Naive B cell (primary cell): ENCODE measurements at places on chromosomes 2 and 18.

GRCh38 chr2:237540823-237541222 lies 25.6 kb upstream of the PRLH start:
- no peak overlapping the region for H3K27ac ChIP-seq
- DNase-seq, result no peak
- H3K36me3 ChIP-seq, result no peaks in the 10 kb centered on the region
- no peak overlapping the region for H3K4me3 ChIP-seq
- no peaks in the 10 kb centered on the region for H3K4me1 ChIP-seq
- peaks cover 30% of the 10 kb centered on the region for H3K27me3 ChIP-seq

- H3K27ac ChIP-seq, result no peak overlapping the region
- peaks cover 23% of the 10 kb centered on the region for H3K36me3 ChIP-seq
- no peak for DNase-seq
- H3K27me3 ChIP-seq, result no peaks in the 10 kb centered on the region
Measured at GRCh38 chr18:46261799-46262198, 157.6 kb downstream of the HAUS1 start.

DNA sequence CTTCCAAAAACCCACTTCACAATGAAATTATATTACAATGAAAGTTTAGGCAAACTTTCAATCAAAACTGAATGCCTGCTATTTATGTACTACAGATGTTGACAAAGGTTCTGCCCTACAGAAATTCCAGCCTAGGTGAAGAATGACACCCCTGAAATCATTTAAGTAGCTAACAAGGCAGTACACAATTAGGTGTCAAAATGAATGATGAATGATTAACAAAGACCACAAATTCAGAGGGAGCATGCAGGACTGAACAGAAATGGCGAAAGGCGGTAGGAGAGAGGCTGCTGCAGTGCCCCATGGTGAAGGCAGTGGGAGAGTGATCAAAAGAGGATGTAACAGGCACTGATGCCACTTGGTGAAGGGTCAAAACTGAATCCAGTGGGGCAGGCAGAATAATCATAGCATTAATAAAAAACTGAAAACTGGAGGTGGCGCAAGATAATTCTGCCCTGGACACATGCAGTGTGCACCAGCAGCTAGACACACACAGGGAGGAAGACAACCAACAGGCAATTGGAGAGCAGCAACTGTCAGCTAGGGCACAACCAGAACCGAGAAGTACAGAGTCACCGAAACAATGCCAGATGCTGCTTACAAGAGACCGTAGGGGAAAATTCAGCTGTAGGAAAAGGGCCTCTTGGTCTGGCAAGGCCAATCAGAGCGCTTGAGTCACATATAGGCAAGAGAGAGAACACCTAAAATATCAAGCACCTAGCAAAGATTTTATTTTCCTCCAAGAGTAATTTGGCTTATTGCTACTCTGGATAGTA lies 4.5 kb downstream of the TMEM131 start:
- H3K4me1 ChIP-seq, result peaks cover 71% of the 10 kb centered on the region
- H3K4me3 ChIP-seq, result peak overlapping the region; percentile 23
- H3K27ac ChIP-seq, result peak overlapping the region; percentile 54
- no peak for DNase-seq

DNA sequence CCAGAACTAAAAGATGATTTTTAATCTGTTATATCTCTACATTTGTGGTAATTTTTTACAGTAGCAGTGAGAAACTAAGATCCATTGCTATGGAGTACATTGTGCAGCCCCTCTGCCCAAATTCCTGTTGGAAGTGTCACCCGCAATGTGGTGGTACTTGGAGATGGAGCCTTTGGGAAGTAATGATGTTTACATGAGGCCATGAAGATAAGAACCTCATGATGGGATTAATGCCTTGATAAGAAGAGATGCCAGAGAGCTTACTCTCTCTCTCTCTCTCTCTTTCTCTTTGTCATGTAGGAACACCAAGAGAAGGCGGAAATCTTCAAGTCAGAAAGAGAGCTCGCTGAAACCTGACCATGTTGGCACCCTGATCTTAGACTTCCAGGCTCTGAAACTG lies 535.4 kb downstream of the PID1 start:
- H3K36me3 ChIP-seq, result no peaks in the 10 kb centered on the region
- DNase-seq, result no peak
- no peaks in the 10 kb centered on the region for H3K4me1 ChIP-seq
- no peak overlapping the region for H3K4me3 ChIP-seq
- H3K27ac ChIP-seq, result no peak overlapping the region

DNA sequence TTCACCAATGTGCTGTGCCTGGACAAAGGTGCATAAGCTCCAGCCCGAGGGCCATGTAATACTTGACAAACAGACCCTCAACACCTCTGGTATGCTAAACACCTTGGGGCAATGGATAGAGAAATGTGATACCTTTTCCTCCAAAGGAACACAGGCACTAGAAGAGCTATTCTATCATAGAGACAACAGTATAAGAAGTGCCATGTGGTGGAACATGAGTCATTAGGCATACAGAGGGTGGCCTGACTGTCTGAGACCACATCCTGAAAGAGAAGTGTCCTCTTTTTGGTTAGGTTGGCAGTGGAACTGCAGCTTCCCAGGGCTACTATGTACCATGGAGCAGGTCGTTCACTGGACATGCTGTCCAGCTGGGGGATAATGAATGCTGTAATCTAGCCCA lies 153.9 kb downstream of the INSIG2 start:
- H3K27ac ChIP-seq, result no peak overlapping the region
- no peaks in the 10 kb centered on the region for H3K36me3 ChIP-seq
- no peak overlapping the region for H3K4me3 ChIP-seq
- H3K4me1 ChIP-seq, result no peaks in the 10 kb centered on the region
- DNase-seq, result no peak

DNA sequence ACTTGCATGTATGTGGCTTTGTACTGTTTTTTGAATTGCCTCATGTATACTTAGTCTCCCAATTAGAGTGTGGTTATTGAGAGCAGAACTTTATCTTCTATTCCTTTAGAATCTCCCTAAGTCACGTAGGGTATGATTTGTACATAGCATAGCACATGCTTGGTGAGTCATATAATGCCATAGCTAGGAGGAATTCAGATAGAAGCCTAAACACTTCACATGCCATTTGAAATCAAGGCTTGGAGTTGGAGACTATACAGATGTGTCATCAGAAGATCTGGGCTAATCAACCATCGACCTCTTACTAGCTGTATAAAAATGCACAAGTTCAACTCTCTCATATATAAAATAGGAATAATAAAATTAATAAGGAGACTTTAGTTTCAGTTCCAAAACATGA lies 222.6 kb upstream of the ST6GAL2 start:
- no peak for DNase-seq
- H3K27me3 ChIP-seq, result no peaks in the 10 kb centered on the region
- H3K36me3 ChIP-seq, result peaks cover 6% of the 10 kb centered on the region
- H3K4me1 ChIP-seq, result no peaks in the 10 kb centered on the region
- no peak overlapping the region for H3K4me3 ChIP-seq

DNA sequence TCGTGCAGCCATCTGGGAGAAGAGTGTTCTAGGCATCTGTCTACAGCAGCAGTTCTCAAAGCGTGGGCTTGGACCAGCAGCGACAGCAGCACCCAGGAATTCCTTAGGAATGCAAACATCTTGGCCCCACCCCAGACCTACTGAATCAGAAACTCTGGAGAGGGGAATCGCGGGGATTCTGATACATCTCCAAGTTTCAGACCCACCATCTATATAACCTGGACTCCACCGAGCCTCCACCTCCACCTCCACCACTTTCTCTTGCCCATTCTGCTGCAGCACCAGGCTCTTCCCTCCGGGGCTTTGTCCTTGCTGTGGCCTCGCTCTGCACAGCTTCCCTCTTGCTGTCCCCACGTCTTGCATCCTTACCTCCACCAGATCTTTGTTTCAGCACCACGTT lies 256.4 kb downstream of the BCL2 start:
- H3K27ac ChIP-seq, result no peak overlapping the region
- H3K36me3 ChIP-seq, result no peaks in the 10 kb centered on the region

- H3K27ac ChIP-seq, result peak within 1 kb of the TSS; percentile 86
- peaks cover 66% of the 10 kb centered on the region for H3K27me3 ChIP-seq
- peaks cover 18% of the 10 kb centered on the region for H3K4me1 ChIP-seq
- peak within 1 kb of the TSS; percentile 80 for H3K4me3 ChIP-seq
- DNase-seq, result peak; percentile 53
Measured at GRCh38 chr18:62324917-62325805, at the start of gene TNFRSF11A. Gene TNFRSF11A, plus strand, starts transcription at chr18:62325310. Its CDS starts 43 bp downstream, at chr18:62325353.

GRCh38 chr2:236179236-236180075 lies 11.3 kb upstream of the GBX2 start:
- DNase-seq, result no peak
- no peak overlapping the region for H3K4me3 ChIP-seq
- H3K4me1 ChIP-seq, result peaks cover 7% of the 10 kb centered on the region
- peaks cover 92% of the 10 kb centered on the region for H3K27me3 ChIP-seq
- peaks cover 16% of the 10 kb centered on the region for H3K36me3 ChIP-seq

- H3K4me1 ChIP-seq, result no peaks in the 10 kb centered on the region
- H3K27ac ChIP-seq, result no peak overlapping the region
Measured at GRCh38 chr18:45403341-45404049, 211.8 kb upstream of the SLC14A2 start.

DNA sequence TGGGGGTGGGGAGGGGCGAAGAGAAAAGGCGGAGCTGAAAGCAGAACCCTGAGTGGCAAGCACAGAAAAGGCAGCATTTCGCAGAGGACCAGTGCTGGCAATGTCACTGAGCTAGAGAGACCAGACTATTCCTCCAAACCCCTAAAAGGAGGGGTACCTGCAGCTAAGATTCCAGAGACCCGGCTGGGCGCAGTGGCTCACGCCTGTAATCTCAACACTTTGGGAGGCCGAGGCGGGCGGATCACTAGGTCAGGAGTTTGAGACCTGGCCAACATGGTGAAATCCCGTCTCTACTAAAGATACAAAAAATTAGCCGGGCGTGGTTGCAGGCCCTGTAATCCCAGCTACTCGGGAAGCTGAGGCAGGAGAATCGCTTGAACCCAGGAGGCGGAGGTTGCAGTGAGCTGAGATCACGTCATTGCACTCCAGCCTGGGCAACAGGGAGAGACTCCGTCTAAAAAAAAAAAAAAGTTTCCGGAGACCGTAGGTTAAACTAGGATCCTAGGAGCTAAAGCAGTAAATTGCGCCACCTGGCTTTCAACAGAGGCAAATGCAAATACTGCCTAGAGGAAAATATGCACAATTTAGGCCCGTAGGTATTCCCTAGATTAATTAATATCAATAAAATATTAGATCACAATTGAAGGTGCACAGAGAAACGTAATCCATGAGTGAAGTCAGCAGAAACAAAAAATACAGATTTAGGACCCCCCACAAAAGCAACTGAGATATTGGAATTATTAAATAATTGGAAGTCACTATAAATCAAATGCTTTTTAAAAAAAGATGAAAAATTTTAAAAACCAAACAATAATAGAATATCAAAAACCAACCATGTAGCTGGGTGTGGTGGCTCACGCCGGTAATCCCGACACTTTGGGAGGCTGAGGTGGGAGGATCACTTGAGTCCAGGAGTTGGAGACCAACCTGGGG lies 4.9 kb downstream of the UCN start:
- no peaks in the 10 kb centered on the region for H3K36me3 ChIP-seq
- H3K27ac ChIP-seq, result no peak overlapping the region
- peaks cover 15% of the 10 kb centered on the region for H3K4me1 ChIP-seq
- peak overlapping the region; percentile 87 for H3K4me3 ChIP-seq
- peaks cover 11% of the 10 kb centered on the region for H3K27me3 ChIP-seq

- H3K4me3 ChIP-seq, result no peak overlapping the region
- H3K27me3 ChIP-seq, result peaks cover 12% of the 10 kb centered on the region
- H3K36me3 ChIP-seq, result no peaks in the 10 kb centered on the region
- H3K27ac ChIP-seq, result no peak overlapping the region
- H3K4me1 ChIP-seq, result no peaks in the 10 kb centered on the region
Measured at GRCh38 chr2:45323344-45323743, 287.7 kb downstream of the SRBD1 start.

DNA sequence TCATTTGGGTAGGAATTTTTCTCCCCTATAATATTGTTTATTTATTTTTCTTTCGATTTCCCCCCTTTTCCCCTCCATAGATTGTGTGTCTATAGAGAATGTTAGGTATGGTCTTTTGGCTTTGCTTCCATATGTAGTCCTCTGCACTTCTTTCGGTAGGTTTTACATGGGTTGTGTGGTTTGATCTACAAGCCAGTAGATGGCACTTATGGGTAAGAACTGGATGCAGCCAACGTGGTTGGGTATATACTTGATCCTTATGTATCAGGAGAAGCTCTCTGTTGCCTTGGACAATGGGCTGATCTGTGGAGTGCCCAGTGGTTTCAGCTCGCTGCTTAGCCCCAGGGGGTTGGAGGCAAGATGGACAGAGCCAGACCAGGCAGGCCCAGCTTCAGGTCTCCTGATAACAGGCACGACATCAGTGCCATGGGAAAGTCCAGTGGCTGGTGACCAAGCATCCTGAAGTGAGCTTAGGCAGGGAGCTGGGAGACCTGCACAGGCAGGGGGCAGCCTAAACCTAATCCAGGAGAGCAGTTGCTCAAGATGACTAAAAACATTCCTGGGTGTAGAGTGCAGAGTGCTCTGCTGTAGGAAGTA lies 488.3 kb downstream of the CCDC85A start:
- H3K36me3 ChIP-seq, result peaks cover 8% of the 10 kb centered on the region
- no peaks in the 10 kb centered on the region for H3K4me1 ChIP-seq
- H3K27ac ChIP-seq, result no peak overlapping the region
- DNase-seq, result no peak
- no peak overlapping the region for H3K4me3 ChIP-seq

DNA sequence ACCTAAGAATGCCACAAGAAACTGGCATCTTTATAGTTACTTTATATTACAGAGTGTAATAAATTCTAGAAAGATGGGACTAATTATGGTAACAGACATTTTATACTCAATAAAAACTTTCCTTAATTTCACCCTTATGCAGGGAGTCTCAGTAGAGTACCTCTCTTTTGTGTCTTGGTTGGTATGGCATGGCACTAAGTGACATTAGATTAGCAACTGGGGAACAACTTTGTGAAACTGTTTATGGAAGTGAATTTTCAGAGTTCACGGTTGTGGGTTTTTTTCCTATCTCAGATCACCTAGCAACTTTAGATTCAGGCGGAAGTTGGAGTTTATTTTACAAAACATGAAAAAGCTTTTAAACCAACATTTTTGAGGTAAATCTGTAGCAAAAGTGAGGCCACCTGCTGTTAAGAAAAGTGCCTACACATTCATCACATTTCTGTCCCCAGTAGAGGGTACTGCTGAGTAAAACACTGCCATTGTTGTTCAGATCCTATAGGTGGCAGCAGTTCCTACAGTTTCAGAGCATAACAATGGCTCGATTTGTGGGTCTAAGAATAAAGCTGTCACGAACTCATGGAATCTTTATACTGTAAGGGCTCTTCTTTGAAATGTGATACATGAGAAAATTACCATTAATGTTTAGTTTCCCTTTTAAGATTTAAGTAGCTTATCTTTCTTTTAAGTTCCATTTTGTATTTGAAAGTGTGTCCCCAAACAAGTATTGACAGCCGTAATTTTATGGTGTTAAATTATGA lies 117.6 kb downstream of the CAMKMT start:
- no peaks in the 10 kb centered on the region for H3K4me1 ChIP-seq
- H3K27ac ChIP-seq, result no peak overlapping the region
- no peak overlapping the region for H3K4me3 ChIP-seq
- H3K36me3 ChIP-seq, result peaks cover 4% of the 10 kb centered on the region

DNA sequence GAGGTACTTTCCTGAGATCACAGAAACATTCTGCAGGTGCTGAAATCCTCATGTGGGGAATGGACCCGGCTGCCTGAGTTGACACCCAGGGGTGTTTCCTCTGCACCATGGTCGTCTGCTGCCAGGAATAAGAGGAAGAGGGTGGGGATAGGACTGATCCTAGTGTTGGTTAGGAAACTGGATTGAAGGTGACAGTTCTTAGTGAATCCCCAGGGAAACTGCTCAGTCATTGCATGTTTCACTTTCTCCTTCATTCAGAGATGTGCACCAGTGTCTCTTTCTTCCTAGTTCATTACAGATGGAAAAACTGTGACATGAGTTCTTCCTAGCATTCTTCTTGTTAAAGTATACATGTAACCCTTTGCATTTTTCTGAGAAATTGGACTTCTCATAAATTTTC lies 294.3 kb downstream of the PTGR3 start:
- no peak overlapping the region for H3K4me3 ChIP-seq
- DNase-seq, result no peak
- H3K27me3 ChIP-seq, result no peaks in the 10 kb centered on the region
- no peaks in the 10 kb centered on the region for H3K4me1 ChIP-seq
- H3K36me3 ChIP-seq, result no peaks in the 10 kb centered on the region
